ENCODE measurements at places on chromosomes 3 and 15.

GRCh38 chr15:65470866-65471265 is 46.6 kb downstream of the DPP8 start:
- DNase-seq: no peak

DNA sequence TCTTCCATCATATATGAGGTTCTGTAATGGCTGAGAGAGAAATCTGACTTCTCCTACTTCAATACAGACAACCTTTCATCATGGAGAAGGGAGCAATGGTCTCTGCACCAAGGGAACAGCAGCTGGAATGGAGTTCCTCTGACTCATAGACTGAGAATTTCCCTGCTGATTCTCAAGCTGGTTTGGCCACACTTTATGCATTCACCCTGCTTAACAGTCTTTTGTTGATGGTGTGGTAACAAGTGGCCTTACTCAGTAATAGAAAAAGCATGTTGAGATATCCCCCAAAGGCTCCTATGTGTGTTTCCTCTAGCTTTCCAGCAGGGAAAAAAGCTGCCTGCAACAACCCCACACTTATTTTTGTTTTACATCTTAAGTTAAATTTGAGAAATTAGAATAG is 138.1 kb downstream of the GREM1 start:
- DNase-seq: peak; percentile 97

GRCh38 chr3:193350744-193351143 is 27.8 kb downstream of the ATP13A5 start:
- DNase-seq: no peak

DNA sequence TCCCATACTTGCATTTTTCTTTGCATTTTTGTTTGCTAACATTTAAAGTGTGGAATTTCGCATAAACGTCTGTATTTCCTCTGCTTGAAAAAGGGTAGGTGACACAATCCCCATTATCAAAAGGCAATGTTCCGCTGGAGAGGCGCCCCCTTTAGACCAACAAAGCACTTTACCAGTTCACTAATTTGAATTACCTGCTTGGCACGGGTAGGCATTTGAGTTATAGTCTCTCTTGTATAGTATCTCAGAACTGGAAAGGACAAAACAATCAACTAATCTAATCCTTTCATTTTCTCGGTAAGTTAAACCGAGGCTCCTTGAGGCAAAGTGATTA is 775 bp upstream of the CCDC39 start:
- peak; percentile 63 for DNase-seq

GRCh38 chr3:196219194-196219969 is 3.0 kb downstream of the SLC51A start:
- peak; percentile 87 for DNase-seq

- DNase-seq: no peak
Observed at GRCh38 chr15:58490086-58490887, 58.5 kb downstream of the LIPC start.

DNA sequence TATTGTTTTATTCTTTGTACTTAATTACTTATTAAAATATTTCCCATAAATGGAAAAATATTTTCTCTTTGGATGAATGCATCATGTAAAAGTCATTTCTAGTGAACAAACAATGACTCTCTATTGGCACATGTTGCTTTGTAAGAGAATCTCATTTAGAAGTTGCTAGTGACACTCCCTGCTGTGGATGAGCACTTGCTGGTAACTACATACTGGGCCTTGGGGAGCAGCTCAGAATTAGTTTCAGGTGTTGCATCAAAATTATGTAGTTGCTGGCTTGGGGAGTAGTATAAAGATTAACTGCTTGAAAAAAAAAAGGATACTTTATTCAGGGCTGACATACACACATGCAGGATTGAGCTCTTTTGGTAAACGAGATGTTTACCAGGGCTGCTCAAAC is 80.3 kb upstream of the KCNAB1 start:
- DNase-seq: no peak

GRCh38 chr15:82197733-82198594 is 64.6 kb downstream of the EFL1 start:
- peak; percentile 62 for DNase-seq

DNA sequence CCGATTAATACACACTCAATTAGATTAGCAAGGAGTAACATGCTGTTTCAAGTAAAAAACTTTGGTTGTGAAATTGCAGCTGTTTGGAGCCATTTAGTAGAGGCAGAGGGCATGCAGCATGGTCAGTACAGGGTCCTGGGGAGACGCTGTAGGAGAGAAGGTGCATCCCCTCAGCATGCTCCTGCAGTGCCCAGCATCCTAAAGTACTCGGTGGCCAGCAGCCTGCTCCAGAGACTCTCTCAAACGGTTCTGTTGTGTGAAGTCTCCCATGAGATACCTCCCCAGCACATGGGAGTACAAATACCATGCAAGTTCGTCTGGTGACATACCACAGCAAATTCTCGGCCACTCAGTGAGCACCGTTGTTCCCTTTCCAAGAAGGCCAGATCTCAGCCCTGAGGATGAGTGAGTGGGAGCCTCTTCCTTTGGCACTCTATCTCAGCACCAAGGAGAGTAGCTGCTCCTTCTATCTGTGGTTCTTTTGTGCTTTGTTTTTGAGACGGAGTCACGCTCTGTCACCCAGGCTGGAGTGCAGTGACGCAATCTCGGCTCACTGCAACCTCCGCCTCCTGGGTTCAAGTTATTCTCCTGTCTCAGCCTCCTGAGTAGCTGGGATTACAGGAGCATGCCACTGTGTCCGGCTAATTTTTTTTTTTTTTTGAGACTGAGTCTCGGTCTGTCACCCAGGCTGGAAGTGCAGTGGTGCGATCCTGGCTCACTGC is 72.7 kb downstream of the TJP1 start:
- DNase-seq: no peak

DNA sequence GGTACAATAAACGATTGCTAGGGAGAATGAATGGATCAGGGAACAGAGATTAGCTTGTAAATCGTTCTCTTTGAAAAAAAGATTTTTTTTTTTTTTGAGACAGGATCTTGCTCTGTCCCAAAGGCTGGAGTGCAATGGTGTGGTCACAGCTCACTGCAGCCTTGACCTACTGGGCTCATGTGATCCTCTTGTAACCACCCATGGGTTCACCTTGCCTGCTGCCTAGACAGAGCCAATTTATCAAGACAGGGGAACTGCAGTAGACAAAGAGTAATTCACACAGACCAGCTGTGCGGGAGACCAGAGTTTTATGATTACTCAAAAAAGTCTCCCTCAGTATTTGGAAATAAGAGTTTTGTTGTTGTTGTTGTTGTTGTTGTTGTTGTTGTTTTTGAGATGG is 39.6 kb downstream of the METTL6 start:
- no peak for DNase-seq

DNA sequence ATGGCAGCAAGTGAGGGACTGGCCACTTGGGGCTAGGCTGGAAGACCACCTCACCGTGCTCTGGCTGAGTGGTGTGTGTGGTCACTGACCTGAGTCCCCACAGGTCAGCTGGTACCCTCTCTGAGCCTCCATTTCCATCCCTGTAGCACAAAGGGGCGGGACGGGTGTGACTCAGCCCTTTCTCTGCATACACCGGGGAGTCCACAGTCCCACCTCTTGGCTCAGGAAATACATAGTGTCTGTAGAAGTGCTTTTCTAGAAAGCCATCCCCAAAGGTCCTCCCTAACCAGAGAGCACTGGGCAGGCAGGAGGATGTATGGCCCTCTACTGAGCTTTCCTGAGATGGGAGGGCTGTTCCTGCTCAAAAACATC is 27.2 kb downstream of the WNT7A start:
- DNase-seq: no peak

DNA sequence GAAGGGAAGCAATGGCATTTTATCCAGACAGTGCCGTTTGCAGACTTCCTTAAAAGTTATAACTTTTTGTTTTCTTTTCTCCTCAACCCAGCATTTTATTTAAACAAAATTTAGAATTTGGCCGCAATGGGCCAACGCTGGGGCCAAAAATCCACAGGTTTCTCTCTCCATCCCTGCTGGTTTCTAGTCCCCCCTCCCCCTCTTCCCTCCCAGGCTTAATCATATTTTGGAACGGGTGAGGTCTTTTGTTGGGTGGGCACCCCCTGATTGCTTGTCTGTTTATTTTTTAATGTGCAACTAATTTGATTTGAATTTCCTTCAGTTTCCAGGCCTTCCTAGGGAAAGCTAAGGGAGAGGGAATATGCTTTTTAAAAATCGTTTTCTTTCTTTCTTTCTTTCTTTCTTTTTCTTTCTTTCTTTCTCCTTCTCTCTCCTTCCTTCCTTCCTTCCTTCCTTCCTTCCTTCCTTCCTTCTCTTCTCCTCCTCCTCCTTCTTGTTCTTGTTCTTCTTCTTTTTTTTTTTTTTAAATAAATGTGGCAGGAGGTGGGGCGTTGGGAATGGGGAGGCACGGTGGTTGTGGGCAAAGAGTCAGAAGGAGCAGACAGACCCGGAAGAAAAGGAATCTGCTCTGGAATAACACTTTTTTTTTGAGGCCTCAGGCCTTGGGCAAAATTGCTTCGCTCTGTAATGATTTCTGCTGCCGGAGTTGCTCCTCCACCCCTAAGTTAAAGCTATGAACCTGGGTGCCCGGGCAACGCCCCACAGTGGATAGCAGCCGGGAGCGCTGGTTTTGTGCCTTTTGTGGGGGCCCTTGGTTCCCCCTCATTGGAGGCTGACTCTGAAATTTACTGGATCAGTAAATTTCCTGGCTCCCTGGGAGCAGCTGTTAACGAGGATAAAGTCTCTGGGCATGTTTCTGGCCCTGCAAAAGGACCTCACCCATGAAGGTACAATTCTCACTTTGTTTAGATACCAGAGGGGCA is 1.9 kb downstream of the FNDC3B start:
- DNase-seq: no peak

DNA sequence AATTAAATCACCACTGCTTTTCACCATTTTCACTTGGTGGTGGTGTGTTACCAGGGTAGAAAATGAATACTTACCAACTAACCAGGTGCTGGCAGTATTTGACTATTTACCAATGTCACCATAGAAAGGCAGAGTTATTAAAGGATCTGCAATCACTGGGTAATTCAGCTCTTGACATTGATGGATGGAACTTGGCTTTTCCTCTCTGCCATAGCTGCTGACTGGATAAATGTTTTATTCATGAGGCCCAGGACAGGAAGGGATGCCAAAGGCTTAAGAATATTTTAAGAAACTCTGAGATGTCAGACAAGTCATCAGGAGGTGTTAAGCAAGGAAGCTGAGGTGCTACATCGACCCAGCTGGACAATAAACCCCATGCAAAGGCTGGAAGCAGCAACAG is 495.5 kb upstream of the CFAP20DC start:
- DNase-seq: no peak

GRCh38 chr15:38463893-38464292 is 10.0 kb downstream of the FAM98B start:
- DNase-seq: no peak
